Nephron progenitor cell (in vitro differentiated cells): ENCODE measurements at places on chromosomes 4 and X.

- peak; percentile 68 for DNase-seq
Observed at GRCh38 chr4:47686294-47686872, 151.5 kb downstream of the CORIN start.

DNA sequence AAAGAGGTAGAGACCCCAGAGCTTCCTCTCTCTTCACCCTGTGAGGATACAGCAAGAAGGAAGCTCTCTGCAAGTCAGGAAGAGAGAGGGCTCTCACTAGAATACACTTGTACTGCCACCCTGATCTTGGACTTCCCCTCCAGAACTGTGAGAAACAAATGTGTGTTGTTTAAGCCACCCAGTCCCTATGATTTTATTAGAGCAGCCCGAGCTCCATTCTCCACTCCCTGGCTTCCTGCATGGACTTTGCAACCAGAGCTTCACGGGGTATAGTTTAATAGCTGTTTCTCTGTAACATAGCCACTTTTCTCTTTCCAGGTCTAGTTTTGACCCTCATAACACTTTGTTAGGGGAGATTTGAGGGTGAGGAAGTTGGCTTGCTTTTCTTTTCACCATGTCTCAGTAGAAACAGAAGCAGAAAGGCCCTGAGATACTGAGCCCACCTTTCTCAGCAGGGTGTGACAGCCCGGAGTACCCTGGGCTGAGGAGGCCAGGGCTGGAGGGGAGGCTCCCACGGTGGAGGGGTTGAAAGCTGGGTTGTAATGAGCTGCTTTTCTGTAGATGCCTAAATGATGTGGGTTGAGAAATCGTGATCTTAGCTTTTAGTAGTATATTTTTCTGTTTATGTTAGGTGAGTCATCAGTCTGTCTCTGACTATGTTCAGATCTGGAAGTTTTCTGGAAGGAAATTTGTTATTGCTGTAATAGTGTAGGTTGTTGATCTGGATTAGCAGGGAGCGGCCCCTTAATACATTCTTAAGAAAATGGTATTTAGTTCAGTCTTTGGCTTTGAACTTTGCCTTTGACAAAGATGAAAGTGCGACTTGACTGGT is 118.6 kb downstream of the PTTG2 start:
- no peak for DNase-seq

GRCh38 chr4:89715631-89716030 is 121.3 kb downstream of the SNCA start:
- no peak for DNase-seq

- no peak for DNase-seq
Observed at GRCh38 chr4:4559596-4559995, 17.7 kb upstream of the STX18 start.

DNA sequence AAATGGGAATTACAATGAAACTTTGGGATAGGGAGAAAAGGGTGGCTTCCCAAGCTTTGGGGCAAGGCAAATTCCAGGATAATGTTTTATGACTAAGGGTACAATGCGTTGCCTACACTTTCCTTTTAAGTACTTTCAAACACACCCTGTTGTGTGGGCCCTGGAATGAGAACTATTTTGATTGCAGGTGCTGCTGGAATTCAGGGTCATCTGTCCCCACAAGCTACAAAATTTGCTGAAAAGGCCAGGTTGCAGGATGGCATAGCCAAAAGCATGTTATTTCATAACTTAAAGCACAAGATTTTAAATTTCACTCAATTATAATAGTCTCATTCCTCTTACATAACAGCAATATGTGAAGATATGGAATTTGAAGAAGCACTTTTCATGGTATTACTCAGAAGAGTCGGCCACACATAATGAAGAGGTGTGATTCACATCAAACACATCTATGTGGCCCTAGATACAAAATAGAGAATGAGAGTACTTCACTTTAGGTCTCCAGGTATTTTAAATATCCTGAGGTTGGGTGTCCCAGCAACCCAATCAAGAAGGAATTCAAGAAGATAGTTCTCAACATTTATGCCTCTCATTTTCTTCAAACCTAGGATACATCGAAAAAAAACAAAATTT is 89.3 kb downstream of the APBB2 start:
- DNase-seq = no peak

DNA sequence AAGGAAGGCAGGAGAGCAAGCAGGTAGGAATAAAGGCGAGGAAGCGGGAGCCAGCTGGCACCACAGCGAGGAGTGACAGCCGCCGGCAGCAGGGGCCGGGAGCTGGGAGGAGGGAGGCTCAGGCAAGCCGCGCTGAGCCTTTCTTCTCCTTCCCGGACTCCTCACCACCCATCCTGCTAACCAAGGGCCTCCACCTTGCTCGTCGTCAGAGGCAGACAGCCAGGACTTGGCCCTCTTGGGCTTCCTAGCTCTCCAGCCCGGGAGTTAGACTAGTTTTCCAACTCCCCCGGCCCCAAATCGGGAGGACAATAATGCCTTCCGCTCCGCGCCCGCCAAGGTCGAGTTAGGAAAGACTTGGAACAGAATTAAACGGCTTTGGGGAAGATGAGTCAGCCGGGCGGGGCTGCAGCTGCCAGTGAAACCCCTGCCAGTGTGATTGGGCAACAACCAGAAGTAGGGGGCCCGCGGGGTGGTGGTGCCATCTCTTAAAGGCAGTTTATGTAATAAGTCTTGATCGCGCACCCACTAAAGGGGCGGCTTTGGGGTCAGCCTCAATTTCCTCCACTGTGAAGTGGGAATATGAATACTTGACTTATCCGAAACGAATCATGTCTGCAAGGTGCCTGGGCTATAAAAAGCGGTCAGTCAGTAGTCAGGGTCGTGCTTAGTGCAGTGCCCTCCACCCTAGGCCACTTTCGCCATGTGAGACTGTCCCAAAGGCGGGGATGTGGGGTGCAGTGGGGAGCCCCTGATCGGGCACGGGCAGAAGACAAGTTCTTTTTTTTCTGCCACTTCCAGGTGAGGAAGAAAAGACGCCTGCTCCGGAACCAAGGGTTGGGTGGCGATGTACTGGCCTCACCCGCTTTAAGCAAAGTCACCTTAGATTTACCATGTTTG is 6.7 kb upstream of the HSD17B10 start:
- peak; percentile 3 for DNase-seq

- peak; percentile 29 for DNase-seq
Observed at GRCh38 chr4:104424989-104425388, 69.7 kb downstream of the CXXC4 start.

GRCh38 chrX:109270580-109271484 is 211.1 kb downstream of the GUCY2F start:
- DNase-seq = no peak

GRCh38 chr4:66606908-66607307 is 936.6 kb upstream of the EPHA5 start:
- DNase-seq = no peak

DNA sequence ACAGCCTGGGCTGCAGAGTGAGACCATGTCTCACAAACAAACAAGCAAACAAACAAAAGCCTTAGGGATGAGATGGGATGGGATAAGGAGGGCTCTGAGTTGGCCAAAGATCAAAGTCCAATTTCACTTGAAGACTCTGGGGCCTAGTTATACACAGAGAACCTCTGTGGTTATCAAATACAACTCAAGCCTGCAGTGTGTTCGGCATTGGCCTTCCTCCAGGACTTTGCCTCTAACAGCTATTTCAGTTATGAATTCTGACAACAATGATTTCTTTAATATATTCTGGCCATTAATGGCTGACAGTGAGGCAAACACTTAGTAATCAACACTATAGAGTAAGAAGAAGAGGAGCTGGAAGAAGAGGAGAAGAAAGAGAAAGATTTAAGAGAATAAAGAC is 171.1 kb downstream of the PDGFRA start:
- DNase-seq = no peak

DNA sequence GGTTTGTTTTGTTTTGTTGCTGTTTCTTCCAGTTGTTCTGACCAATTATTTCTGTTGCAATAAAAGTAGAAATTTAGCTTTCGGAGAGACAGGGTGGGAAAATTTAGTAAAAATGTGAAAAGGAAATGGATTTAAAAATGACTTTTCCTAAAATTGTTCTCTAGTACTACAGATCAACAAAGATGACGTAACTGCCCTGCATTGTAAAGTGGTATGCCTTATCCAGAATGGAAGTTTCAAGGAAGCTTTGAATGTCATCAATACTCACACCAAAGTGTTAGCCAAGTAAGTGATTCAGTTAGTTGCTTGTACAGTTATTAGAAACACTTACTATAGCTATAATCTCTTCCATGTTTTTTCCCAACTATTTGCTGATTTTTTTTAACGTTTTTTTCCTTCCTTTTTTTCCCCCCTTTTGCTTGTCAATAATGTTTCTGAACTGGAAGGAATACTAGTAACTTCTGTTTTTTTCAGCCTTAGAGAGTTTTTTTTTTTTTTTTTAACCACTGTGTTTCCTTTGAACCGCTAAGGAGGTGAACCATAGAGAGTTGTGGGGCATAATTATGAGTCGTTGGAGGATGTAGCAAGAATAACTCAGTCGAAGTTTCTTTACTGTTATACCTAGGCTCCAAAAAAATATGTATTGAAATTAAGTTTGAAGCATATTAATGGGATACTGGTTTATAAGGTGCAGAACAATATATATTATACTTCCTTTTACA is 2.2 kb downstream of the SRP72 start:
- DNase-seq = no peak

DNA sequence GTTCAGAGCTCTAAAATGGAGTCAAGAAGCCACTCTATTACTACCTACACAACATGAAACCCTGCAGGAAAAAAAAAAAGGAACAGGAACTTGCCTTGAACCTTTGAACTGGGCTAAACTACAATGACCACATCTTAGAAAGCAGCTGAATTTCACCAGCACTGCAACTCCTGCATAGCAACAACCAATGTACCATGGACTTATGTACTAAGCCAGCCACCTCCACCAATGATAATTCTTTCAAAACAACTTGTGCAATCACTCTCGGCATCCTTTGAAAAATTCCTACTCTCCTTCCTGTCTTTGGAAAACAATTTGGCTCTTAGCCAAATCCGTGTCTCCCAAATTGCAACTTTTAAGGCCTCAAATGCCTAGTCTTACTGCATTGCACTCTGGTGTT is 26.8 kb upstream of the FMR1 start:
- DNase-seq = no peak
